Uterus (tissue), 4 donors: ENCODE measurements at places on chromosomes 1 and 21. TPM values are rescaled to one million over a fixed set of nuclear protein-coding genes. Genes with fewer than 3 reads are reported as not detected.

The GUK1 gene
- 406 TPM for total RNA-seq

The HSPB7 gene
- total RNA-seq = 22.8 TPM

The TACSTD2 gene
- total RNA-seq = 0.26 TPM

The FABP3 gene
- total RNA-seq = 77.6 TPM

The HCRTR1 gene
- total RNA-seq = not detected

The E2F2 gene
- not detected for total RNA-seq

GRCh38 chr1:8870103-8870502 lies 8.4 kb downstream of the ENO1 start:
- no peak for DNase-seq

GRCh38 chr1:59730302-59730701 lies 84.4 kb upstream of the HOOK1 start:
- no peak for DNase-seq

GRCh38 chr1:118944546-118944945 lies 43.6 kb downstream of the TBX15 start:
- DNase-seq = no peak

DNA sequence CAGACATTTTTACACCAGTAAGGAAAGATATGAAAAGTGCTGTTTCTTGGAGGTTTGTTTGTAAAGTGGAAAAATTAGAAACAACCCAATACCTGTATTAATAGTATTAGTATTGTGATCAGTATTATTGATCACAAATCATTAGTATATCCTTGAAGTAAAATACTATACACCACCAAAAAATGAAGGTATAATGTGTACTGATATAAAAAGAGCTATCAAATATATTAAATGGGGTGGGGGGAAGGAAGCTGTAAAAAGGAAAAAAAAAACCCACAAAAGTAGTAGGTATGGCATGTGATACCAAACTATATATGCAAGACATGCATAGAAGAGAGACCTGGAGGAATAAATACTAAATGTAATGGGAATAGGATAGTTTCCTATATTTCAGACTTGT lies 46.3 kb downstream of the POU2F1 start:
- no peak for DNase-seq

DNA sequence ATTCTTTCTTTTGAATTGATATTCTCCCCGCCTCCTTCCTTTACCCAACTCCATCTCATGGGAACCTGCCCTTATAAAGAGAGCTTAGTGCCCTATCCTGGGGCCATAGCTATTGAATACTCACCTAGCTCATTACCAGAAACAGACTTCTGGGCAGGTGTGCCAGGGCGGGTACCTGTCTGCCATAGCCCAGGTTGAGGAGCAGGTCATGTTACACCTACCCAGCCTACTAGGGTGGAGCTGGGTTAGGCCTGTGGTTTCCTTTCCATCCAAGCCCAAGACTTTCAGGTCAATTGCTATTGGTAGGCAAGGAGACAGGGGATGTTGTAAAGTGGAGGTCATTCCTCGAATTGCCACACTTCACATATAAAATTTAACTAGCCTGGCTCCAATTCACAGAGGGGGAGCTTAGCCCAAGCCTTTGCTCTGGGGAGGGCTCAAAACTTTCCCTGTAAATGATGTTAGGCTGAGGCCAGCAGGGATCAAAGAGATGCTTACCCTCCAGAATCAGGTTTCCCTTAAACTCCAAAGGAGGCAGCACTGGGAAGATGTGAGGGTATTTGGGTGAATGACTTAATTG lies 87.1 kb upstream of the IPO9 start:
- no peak for DNase-seq

- no peak for DNase-seq
These were observed 44.3 kb upstream of the IL10 start for GRCh38 chr1:206816390-206817287.

- DNase-seq = no peak
These were observed 24.2 kb upstream of the EYA3 start for GRCh38 chr1:28112388-28113241.

DNA sequence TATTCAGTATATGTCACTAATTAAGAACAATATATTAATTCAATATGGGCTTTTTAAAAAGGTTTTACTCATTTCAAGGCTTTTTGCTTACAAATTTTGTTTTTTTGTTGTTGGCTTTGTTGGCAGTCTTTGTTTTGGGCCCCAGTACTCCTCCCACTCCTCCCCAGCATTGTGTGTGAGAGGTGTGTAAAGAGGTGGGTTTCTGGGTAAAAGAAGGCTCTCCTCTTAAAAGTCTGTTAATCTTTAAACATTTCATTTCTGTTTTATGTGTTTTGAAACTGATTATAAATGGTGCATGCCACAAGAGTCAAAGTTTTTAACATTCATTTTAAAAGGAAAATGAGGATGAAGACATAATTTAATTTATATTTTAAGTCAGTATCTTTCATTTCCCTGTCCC lies 79.6 kb downstream of the SASS6 start:
- DNase-seq = no peak
